ENCODE measurements at places on chromosomes 4 and X.

DNA sequence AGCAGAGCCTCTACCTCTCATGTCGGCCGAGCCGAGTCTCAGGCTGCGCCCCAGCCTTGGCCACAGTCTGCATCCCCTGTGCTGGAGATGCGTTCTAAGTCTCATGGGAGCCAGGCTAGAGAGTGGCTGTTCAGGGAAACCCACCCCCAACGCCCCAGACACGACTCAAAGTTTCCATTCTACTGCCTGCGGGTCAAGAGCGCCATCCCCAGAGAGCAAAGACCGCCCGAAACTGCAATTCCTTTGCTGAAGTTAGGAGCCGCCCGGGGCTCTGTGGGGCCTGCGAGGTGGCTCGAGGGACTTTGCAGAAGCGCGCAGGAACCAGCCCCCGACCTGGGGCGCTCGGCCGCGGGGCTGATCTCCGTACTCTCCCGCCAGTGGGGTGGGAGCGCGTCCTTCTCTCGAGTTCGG is 10.0 kb upstream of the ELF4 start:
- DNase-seq: no peak

- DNase-seq: no peak
Observed at GRCh38 chr4:166658585-166658984, 575.7 kb downstream of the SPOCK3 start.

DNA sequence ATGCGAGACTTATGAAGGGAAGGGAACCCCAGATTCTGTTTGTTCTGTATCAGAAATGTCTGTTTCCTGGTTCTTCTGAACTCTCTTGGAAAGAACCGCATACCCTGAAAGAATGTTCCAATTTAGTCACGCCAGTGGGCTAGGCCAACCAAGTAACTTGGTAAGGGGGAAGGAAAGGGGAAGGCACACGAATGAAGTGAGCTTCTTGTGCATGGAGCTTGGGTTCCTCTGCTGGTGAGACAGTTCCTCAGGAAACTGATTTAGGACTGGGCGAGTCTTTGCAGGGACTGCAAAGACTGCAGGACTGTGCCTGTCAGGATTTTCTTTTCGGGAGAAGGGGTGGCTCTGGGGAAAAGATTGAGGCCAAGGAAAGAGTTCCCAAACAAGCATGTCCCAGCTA is 35.6 kb downstream of the FRMPD3 start:
- DNase-seq: no peak

DNA sequence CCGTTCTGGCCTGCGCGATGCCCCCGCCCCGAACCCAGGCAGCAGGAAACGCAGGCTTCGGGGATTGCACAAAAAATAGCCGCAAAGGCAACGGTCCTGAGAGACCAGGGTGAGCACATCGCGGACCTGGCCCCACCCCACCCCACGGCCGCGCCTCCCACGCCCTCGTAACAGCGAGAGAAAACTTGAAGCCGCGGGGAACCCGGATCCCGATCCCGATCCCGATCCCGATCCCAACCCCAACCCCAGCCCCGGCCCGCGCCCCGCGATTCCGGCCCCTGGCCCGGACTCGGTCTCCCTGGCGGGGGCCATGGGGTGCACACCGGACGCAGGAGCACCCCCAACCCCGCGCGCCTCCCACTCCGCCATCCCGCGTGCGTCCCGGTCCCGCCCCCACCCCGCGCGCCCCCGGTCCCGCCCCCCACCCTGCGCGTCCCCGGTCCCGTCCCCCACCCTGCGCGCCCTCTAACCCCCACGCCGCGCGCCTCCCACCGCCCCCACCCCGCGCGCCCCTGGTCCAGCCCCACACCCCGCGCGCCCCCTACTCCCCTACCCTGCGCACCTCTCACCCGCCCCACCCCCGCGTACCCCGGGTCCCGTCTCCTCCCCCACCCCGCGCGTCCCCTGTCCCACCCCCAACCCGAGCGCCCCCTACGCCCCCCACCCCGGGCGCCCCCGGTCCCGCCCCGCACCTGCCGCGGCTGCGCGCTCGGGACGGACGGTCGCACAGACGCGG is 29.0 kb downstream of the NOP14 start:
- no peak for DNase-seq

- no peak for DNase-seq
Observed at GRCh38 chr4:83108101-83108861, 6.2 kb downstream of the PLAC8 start.

DNA sequence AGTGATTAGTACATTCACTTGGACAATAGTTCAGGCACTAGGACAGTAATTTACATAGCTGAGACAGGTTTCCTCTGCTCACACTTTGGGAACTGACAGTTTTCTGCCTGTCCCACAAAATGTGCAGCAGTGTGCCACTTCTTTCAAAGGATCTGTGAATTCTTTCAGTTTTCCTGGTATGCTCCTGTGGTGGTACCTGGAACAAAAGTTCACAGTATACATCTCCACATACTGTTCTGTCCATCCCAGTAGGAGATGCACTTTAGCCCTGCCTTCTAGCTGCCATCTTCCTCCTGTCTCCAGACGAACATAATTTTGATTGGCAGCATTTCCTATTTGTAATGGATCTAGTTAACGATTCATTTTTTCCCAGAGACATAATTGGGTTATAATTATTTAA is 360.8 kb upstream of the CXorf51B start:
- no peak for DNase-seq

GRCh38 chr4:103029300-103029699 is 9.8 kb upstream of the SLC9B1 start:
- no peak for DNase-seq

- DNase-seq: no peak
Observed at GRCh38 chr4:21768349-21769310, 179.9 kb downstream of the KCNIP4 start.

DNA sequence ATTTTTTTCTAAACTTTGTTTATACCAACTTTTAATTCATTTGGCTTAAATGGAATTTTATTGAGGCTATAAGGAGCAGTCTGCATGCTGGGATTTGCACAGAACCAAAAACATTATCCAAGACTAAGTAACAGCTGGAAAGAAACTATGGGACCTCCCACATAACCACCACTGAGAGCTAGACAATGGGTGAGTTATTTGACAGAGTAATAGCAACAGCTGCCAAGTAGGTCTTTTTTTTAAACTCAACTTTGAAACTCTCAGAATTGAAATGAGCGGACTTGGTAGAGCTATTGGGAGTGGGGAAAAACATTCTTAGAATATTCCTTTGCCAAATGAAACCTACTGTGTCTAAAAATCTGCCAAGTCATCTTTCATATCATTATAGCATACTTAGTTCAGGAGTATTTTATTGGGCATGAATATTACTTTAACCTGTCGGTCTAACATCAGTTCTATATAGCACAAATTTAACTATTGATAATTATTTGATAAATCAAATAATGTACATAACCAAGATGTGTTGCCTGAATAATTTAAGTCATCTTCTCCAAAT is 1428.0 kb downstream of the PCDH7 start:
- DNase-seq: no peak

- no peak for DNase-seq
Observed at GRCh38 chrX:2463973-2464676, 36.7 kb downstream of the DHRSX start.

- DNase-seq: no peak
Observed at GRCh38 chrX:53481816-53482465, 47.8 kb upstream of the HSD17B10 start.

GRCh38 chr4:6900956-6901355 is 8.7 kb upstream of the TBC1D14 start:
- DNase-seq: no peak

- DNase-seq: no peak
Observed at GRCh38 chr4:24091639-24092233, 201.9 kb upstream of the PPARGC1A start.

Data from esophagus squamous epithelium (tissue), 5 donors.